Naive thymus-derived CD4-positive, alpha-beta T cell (primary cell): ENCODE measurements at places on chromosomes 3 and 15.

GRCh38 chr3:122298239-122298638, 26.8 kb upstream of the CSTA start:
- DNase-seq: no peak

DNA sequence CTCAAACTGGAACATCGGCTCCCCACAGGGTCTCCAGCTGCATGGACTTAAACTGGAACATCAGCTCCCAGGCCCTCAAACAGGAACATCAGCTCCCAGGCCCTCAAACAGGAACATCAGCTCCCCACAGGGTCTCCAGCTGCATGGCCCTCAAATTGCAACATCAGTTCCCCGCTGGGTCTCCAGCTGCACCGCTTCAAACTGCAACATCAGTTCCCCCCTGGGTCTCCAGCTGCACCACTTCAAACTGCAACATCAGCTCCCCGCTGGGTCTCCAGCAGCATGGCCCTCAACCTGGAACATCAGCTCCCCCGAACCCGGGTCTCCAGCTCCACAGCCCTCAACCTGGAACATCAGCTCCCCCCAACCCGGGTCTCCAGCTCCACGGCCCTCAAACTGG, 82.0 kb downstream of the TFRC start:
- DNase-seq: no peak

GRCh38 chr3:99823723-99824711, 6.4 kb downstream of the CMSS1 start:
- no peak for DNase-seq

- no peak for DNase-seq
Observed at GRCh38 chr3:114586119-114586518, 292.3 kb downstream of the TIGIT start.

- DNase-seq: no peak
Observed at GRCh38 chr3:160392798-160393197, 6.2 kb downstream of the IFT80 start.

- DNase-seq: no peak
Observed at GRCh38 chr15:77666296-77666660, 33.6 kb upstream of the LINGO1 start.
